Stimulated activated CD4-positive, alpha-beta T cell treated with anti-CD3 and anti-CD28 coated beads, Interleukin-4, amount 100 ng/mL, for 4 hours (primary cell): ENCODE measurements at places on chromosomes 1 and 21.

DNA sequence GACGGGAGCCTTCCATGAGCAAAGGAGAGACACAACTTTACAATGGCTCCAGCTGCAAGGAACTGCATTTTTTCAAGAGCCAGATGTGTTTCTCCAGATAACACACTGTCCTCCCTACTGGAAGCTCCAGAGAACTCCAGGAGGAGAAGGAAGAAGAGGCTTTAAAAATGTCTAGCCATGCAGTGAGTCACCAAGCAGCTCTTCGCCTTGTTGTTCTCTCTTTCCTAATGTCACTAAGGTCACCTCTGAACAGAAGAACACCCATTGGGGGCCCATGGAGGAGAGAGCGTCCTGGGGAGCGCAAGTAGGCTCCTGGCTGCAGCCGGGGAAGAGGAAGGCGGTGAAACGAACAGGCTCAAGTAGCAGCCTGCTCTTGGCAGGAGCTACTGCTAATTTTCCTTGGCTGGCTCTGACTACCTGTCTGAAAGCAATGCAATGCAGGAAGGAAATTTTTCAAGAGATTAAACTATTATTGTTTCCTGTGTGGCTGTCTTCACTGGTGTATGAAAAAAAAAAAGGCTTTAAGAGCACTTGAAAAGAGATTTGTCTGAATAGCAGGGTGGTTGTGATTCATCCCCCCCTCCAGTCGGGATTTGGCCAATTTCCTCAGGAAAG lies 321.9 kb downstream of the SETD4 start:
- DNase-seq, result no peak

DNA sequence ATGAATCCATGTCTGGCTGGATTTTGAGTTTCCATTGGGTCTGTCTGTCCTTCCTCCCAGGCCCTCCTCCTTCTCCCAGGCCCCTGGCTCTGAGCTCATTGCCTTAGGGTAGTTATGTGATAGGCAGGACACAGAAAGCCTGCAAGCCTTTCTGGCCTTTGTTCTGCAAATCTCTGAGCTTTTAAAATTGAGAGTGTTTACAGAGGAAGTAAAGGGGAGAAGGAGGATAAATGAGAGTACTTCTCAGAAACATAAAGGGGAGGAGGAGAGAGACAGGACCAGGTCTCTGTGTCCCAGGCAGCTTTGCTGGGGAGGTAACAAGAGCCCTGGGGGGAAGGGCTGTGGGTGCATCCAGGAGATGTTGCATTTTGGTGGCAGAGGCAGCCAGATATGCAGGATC lies 126.7 kb downstream of the FOXD2 start:
- no peak for DNase-seq

DNA sequence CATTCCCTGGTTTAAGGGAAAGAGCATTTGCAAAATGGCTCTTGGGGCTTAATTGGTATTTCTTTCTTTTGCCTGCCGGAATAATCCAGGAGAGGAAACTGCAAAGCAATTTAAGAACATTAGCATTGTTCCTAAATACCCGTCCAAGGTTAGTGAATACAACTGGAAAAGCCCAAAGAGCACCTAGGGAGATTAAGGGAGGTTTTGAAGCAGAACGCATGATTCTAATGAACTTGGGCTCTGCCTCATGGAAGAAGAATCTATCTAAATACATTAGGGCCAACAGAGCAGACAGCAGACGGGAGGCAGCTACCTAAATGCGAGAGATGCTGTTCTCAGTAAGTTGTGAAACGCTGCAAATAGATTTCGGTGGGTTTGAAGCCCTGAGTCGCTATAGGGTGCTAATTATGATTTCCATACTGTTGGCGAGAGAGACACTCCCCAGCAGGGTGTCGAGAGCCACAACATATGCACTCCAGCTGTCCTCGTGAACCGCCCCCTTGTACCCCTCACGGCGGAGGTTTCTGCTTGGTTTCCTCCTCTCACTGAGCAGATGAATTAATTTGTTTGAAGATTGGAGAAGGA lies 326.7 kb upstream of the CAMK1G start:
- no peak for DNase-seq

DNA sequence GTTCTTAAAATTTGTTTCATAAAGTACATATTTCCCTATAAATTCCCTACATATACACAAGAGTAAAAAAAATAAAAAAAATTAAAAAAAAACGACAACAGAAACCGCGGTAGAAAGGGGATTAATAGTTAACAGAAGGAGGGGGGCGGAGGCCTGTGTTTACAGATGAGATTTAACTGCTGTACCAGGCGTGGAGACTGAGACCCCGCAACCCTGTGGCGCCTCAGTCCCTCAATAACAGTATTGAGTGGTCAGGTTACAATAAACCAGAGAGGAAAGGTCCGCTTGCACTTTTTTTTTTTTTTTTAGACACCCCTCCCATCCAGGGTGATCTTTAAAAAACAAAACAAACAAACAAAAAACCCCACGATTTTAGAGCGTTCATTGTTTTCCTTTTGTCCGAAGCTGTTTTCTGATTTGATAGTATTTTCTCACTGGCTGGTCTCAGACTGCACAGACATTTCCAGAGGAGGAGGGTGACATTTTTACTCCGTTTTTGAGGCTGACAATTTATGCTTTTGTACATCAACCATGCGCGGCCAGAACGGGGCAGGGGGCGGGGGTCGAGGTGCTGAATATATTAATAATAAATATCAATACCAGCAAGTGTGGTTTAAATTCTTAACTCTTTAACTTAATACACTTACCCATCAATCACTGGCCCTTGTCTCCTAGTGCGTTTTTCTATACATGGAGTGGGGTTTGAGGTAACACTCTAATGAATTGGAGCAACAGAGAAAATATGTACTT lies 1223.9 kb downstream of the BRINP3 start:
- DNase-seq, result no peak

GRCh38 chr1:67755160-67755559 lies 70.2 kb downstream of the GADD45A start:
- no peak for DNase-seq

DNA sequence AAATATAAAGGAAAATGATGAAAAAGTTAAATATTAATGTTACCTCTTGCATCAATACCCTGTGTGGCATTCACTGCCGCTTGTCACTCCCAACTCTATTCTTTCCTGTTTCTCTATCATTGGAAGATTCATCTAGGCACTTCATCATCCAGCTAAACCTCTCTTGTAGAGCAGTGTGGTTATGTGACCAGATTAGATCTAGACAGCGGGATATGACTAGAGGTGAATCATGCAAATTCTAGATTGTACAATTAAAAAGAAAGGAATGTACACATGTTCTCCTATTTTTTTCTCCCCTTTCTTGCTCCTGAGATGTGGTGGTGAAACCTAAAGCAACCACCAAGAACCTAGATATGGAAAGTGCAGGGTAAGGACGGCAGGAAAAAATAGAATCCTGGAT lies 174.1 kb downstream of the LBR start:
- DNase-seq, result no peak

DNA sequence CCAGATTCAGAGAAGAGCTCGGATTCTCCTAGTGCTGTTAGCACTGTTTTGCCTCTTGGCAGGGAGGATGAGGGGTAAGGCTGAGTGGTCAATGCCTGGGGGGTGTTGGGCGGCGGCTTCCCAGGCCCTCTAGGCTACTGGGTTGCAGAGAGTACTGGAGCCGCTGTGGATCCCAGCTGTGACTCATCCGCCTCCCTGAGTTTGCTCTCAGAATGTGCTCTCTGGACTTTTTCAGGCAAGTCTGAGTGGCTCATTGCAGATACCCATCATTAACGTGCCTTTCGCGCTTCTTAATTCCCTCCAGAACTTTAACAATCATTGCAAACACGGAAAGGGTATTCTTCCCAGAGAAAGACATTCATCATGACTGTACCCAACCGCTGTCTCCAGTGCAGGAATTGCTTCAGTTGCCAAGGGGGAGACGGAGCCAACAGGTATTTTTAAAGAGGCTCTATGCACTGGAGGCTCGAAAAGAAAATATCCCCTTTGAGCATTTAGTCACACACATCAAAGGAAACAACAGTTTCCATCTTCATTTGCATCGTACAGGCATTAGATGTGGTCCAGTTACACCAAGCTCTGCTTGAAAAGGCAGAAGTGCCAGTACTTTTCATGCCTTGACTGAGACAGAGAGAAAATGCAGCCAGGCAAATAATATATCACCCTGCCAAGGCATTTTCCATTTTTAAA lies 14.4 kb upstream of the CAMTA1 start:
- no peak for DNase-seq
